ENCODE measurements at places on chromosomes 1 and 21.

DNA sequence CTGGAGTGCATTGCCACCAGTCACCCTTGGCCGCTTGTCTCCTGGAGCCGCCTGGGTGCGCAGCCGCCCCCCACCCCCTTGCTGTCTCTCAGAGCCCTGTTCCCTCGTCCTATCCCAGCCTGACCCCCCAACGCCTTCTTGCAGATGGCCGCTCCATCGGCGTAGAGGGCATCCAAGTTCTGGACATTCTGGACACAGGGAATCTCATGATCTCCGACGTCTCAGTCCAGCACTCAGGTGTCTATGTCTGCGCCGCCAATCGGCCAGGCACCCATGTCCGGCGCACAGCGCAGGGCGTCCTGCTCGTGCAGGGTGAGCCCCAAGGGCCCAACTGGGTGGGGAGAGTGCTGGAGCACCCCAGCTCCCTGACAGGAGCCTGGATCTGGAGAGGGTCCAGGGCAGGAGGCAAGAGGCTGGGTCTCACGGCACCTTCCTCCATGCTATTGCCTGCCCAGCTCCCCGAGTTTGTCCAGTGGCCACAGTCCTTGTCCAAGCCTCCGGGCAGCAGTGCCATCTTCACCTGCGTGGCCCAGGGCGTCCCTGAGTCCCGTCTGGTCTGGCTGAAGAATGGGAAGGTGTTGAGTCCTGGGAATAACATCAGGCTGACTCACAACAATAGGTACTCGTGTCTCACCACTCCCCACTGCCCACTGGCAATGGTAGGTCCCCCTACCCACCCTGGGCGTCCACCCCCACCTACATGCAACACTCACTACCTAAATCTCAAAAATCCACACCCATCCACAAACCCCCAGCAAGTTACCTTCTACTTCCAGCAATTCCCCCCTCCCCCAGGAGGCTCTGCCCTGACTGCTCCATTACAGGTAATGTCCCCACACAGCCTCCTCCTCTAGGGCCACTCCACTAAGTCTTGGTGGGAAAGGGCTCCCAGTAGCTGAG lies 24.6 kb downstream of the SLC27A3 start:
- DNase-seq: no peak

GRCh38 chr1:26156285-26157038 lies 2.4 kb upstream of the FAM110D start:
- peak; percentile 9 for DNase-seq

GRCh38 chr1:109256971-109257681 lies 7.8 kb downstream of the CELSR2 start:
- no peak for DNase-seq

GRCh38 chr1:234729561-234730474 lies 119.8 kb upstream of the IRF2BP2 start:
- no peak for DNase-seq

DNA sequence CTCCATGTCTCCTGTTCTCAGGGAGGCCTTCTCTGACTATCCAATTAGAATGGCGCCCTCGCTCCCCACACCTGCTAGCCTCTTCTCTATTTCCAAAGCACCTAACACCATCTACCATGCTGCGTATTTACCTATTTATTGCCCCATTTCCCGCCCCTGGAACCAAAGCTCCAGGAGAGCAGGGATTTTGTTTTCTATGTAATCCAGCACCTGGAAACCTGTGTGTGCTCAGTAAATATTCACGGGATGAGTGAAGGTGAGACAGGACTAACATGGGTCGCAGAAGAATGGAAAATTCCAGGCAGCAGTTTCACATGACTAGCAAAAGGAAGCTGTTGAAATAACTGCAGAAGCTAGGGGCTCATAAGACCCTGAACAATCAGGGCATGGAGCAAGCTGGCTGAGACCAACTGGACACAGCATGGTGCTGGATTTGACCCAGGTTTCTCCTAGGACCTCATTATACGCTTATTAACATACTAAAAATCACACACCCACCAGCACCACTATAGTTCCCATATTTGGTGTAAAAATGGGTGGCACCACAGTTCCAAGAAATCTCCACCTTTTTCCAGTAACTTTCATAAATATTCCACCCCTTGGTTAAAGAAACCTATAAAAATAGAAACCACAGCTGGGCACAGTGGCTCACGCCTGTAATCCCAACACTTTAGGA lies 15.1 kb upstream of the TENT5B start:
- DNase-seq: no peak

DNA sequence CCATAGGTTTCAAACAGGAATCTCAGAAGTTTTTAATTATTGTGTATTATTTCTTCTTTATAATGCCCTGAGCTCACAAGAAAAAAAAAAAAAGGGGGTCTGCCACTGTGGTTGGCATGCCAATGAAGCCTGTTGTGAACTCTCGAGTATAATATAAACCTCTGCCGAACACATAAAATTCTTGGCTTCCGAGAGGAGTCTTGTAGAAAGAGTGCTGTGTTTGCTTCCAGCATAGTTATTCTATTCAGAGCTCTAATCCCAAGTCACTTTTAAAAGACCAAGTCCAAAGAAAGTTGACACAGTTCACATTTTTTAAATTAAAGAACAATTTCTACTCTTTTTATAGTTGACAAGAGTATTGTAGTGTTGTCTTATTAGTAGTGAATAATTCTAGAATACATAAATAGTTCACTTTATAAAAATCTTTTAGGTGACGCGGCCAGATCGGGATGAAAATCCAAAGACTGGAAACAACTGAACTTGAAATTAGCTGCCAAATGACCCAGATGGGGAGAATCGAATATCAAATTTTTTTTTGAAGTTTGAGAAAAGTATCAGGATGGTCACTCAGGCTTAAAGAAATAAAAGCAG lies 293.2 kb downstream of the DUSP10 start:
- DNase-seq: no peak

DNA sequence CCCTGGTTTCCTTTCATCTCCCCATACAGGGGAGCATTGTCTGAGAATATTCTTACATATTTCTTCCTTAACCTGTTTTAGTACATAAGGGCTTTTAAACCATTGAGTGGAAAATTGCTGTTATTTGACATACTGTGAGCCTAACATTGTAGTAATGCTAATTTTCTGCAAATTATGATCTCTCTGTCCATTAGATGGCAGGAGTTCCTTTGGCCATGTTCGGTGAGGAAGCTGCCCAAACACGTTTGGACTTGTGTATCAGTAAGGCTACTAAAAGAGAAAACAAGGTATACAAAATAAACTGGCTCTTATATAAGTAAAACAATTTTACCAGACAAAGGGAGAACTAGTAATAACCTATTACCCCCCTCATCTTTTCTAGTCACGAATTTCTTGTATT lies 29.2 kb downstream of the CDC7 start:
- no peak for DNase-seq

GRCh38 chr1:198741744-198742143 lies 102.9 kb downstream of the PTPRC start:
- no peak for DNase-seq

- DNase-seq: no peak
Measured at GRCh38 chr1:17630048-17630830, 90.7 kb downstream of the ARHGEF10L start.

GRCh38 chr1:58722414-58722813 lies 22.6 kb upstream of the MYSM1 start:
- DNase-seq: no peak

- DNase-seq: no peak
Measured at GRCh38 chr1:116164604-116165368, 53.6 kb downstream of the MAB21L3 start.

DNA sequence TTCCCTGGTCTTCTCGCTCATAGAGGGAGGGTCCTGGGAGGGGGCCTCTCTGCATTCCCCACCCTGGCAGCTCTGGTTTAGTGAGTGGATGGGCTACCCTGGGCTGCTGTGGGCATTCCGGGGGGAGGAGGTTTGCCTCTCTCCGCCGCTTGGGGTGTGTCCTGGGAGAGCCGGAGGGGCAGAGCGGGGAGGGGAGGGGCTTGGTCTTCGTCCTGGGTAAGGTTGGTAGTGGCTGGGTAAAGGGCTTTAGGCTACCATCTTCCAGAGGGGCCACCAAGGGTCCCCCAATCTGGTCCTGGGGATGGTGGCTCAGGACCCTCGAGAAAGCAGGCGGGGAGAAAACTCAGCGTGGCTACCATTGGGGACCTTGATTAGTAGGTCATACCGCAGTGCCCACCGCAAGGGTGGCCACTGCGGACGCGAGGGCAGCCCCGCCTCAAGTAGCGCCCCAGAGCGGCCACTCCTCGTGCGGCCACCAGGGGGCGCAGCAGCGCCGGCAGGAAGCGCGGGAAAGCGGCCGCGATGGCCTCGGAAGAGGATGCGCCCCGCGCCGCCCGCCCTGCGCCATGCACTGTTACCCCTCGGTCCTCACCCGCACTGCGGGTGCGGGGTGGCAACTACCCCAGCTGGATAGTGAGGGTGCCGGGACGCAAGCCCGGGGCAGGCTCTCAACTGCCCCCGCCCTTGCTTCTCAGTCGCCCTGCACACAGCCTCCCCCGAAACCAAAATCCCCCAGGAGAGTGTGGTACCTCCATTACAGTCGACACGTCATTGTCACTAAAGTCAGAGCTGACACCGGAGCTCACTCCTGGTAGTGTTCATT lies 44.1 kb upstream of the SLC25A33 start:
- peak; percentile 24 for DNase-seq

DNA sequence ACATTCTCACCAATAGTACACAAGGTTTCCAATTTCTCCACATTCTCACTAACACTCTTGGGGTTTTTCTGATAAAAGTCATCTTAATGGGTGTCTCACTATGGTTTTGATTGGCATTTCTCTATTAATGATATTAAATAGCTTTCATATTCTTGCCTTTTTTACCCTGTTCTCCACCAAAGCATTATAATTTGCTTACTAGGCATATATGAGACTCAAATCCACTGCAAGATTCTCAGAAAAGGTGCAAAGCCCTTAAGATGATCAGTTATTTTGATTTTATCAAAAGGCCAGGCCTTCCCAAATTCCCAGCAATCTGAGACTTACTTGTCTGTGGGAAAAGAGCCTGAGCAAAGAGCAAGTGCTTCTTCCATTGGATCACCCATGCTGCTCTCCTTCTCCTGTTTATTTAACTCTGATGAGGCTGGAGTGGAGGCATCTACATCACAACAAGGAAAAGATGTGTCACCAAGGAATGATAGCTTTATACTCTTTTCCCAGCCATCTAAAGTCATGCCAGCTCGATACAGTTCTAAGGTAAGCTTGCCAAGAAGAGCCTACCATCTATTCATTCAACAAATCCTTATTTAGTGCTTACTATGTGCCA lies 24.6 kb downstream of the CLSPN start:
- no peak for DNase-seq

GRCh38 chr1:52189898-52190480 lies 48.1 kb downstream of the ZFYVE9 start:
- no peak for DNase-seq

DNA sequence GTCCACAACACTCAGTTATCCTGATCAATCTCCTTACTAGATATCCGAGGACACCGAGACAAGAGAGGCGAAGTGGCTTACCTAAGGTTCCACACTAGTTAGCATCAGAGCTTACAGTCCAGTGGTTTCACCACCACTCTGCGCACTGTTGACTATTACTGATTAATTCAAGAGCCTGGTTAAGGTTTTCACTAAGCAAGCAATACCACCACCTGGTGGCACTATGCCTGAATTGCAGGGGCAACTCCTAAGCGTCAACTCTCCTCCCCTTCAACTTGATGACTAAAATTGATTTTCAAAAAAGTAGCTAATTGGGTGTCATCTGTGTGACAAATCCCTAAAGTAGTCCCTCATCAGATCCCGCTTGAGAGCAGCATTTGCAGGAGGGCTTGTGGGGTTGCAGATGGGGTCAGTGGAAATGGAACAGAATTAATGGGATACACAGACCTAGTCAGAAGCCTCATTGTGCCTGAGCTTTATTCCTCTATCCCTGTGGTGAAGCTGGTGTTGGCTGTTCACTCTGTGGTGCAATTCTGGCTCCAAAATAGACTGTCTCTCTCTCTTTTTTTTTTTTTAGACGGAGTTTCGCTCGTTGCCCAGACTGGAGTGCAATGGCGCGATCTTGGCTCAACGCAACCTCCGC lies 9.1 kb downstream of the TTC22 start:
- DNase-seq: no peak

- no peak for DNase-seq
Measured at GRCh38 chr1:24065304-24065703, 46.6 kb downstream of the MYOM3 start.

DNA sequence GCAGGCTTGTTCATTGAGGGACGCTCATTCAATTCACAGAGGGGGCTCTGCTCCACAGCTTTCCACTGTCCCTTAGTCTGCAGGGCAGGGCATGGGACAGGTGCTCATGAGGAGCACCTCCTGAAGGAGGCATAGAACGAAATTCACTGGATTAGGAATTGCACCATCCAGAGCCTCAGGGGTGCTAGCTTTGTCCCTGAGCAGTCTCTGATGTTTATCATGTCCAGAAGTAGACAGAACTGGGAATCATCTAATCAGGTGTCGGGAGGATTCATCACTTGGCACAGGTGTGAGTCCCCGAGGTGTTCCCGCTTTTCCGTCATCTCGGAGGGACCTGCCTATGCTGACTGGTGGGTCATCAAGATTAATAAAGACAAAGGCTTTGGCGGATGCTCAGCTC lies 321.4 kb downstream of the AJAP1 start:
- DNase-seq: no peak

- DNase-seq: no peak
Measured at GRCh38 chr21:24890021-24890420, 717.3 kb downstream of the MRPL39 start.

- DNase-seq: peak; percentile 64
Measured at GRCh38 chr1:11967028-11967547, 13.2 kb upstream of the MFN2 start.
